ENCODE measurements at places on chromosomes 16 and 17.

GRCh38 chr17:40963838-40964237, 2.9 kb downstream of the KRT39 start:
- DNase-seq: peak; percentile 11

DNA sequence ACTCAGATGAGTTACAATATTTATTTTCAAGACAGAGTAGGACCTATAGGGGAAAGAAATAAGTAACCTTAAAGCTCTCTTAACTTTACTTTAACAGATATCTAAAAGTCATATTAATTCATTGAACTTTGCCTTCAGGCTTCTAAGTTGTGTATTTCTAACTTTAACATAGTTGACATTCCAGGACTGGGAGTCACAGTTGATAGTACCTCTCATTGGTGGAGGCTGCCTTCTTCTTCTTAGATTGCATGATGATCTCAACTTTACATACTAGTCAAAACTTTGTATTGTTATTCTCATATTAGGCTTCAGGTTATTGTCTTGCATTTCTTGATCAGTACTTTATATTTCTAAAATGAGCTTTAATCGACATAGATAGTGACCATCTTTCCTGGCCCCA, 350.1 kb upstream of the KIF2B start:
- no peak for DNase-seq

DNA sequence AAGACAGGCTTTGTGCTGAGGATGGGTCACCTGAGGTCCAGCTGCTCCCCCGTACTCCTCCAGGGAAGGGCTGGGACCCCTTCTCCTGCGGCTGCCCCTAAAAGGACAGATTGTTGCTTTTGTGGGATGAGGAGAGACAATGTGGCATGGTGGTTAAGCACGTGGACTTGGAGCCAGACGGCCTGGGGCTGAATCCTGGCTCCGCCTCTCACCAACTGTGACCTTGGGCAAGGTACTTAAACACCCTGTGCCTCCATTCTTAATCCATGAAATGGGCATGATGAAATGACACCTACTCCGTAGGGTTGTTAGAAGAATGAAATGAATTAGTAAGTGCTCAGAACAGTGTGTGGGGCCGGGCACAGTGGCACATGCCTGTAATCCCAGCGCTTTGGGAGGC, 39.6 kb upstream of the PLCG2 start:
- DNase-seq: no peak

- peak; percentile 22 for DNase-seq
Observed at GRCh38 chr16:66478733-66479511, 51.8 kb downstream of the BEAN1 start.

DNA sequence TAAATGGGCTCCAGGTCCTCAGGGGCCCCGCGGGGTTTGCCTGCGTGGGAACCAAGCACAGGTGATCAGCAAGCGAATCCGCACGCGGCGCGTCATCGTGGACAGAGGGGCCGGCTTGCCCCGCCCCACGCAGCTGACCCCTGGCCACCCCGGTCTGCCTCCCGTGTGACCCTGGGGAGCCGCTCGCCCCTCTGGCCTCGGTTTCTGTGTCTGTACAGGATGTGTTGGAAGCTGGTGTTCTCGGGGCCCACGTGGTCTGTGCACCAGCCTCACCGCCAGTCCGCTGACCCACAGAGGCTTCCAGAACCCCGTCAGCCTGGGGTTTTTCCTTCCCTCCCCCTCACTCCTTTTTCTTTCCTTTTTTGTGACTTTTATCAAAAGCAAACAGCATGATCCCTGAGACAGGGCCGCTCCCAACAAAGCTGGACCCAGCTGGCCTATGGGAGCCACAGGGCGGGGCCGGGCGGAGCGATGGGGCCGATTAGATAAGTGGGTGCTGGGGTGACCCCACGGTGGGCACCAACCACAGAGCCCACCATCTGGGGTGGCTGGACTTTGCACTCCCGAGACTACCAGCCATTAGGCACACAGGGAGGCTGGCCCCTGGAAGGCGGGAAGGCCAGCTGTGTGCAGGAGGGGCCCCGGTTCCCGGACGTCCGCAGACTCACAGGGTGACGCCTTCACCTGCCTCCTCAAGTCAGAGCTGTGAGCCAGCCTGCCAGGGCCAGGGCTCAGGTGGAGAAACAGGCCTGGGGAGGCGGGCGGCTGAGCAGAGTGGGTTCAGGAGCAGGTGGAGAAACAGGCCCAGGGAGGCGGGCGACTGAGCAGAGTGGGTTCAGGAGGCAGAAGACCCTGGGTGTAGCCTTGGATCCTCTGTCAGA, 56.0 kb downstream of the ZFPM1 start:
- DNase-seq: no peak

DNA sequence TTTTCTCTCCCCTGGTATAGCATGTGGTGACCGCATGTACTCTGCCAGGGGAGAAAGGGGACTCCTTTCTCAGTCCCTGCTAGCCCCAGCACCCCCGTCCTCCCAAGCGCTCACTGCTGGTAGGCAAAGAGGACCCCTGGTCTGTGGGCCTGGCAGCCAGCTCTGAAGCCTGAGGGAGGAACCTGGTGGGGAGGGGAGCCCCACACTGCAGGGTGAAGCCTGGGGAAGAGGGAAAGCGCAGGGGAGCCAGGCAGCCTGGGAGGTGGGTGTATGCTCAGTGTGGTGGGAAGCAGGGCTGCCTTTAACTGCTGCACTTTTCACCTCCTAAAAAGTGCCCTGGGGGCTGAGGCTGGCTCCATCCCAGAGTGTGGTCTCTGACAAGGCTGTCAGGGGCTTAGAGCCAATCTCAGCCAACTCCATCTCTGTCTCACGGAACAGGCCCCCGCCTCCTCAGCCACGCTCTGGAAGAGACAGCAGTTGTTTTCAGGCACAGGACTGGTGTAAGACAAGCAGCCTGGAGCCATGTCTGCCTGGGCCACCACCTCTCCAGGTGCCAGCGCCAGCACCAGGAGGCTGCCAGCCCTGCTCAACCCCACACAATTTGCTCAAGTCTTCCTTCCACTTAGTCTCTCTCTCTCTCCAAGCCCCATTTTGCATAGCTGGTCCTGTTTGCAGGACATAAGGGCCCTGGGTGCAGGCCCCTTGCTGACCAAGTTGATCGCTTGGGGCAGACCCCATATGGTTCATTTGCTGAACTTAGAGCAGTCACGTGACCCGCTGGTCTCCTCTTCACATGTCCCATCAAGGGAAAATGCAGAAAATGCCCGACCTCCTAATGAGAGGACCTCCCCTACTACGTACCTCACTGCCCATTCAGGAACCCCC, 14.7 kb upstream of the TBX2 start:
- DNase-seq: no peak

- no peak for DNase-seq
Observed at GRCh38 chr17:7629939-7630571, at the start of gene SHBG. Gene SHBG, plus strand, starts transcription at chr17:7630135. Its CDS starts 38 bp downstream, at chr17:7630173.

- DNase-seq: no peak
Observed at GRCh38 chr17:31935512-31935911, 1.3 kb upstream of the SUZ12 start.

GRCh38 chr16:70440009-70440692, 1.3 kb upstream of the ST3GAL2 start:
- DNase-seq: no peak

DNA sequence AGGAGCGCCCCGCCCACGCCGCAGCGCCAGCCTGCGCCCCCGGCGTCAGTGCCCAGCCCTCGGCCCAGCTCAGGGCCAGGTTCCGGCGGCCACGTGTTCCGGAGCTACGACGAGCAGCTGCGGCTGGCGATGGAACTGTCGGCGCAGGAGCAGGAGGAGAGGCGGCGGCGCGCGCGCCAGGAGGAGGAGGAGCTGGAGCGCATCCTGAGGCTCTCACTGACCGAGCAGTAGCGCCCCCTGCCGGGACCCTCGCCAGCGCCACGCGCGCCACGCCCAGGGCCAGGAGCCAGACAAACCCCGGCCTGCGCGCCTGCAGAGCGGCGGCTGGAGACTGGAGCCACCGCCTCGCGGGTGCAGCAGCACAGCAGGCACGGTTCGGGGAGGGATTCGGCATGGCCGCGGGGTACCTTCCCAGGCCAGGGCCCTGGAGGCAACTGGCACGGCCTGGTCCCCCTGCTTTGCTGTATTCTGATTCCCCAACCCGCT, 9.3 kb downstream of the CORO6 start:
- no peak for DNase-seq

DNA sequence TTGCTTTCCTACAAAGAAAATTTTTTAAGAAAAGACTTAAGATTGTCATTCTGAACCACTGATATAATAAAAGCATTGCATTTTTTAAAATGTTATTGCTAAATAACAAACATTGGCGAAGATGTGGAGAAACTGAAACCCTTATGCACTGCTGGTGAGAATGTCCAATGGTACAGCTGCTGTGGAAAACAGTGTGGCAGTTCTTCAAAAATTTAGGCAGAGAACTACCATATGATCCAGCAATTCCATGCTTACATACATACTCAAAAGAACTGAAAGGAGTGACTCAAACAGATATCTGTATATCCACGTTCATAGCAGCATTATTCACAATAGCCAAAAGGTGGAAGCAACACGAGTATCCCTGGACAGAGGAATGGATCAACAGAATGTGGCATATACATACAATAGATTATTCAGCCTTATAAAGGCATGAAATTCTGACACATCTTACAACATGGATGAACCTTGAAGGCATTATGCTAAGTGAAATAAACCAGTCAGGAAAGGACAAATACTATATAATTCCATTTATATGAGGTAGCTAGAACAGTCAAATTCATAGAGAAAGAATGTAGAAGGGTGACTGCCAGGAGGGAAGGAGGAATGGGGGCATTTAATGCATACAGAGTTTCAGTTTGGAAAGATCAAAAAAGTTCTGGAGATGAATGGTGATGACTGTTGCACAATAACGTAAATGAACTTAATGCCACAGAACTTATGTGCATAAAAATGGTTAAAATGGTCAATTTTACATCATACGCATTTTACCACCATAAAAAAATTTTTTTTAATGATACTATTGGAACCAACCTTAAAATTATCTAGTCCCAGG, 92.1 kb downstream of the CACNG1 start:
- no peak for DNase-seq

DNA sequence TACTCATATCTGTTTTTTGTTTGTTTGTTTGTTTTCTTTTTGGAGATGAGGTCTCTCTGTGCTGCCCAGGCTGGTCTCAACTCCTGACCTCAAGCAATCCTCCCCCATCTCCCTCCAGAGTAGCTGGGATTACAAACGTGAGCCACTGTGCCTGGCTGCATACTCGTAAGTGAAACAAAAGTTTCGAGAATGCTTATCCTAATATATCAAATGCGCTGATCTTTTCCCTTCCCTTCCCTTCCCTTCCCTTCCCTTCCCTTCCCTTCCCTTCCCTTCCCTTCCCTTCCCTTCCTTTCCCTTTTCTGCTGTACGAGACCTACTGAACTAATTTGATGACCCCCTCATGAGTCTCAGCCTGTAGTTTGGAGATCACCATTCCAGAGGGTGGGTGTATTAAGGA, 122.1 kb downstream of the RGS9 start:
- no peak for DNase-seq

- no peak for DNase-seq
Observed at GRCh38 chr16:11133344-11133943, 122.6 kb downstream of the SOCS1 start.

- DNase-seq: no peak
Observed at GRCh38 chr17:19003543-19004420, 782 bp downstream of the FAM83G start.

- DNase-seq: no peak
Observed at GRCh38 chr16:87618216-87618615, 15.9 kb downstream of the JPH3 start.

GRCh38 chr16:30473231-30474073, 910 bp downstream of the ITGAL start:
- no peak for DNase-seq

GRCh38 chr16:64153718-64154117, 968.1 kb downstream of the CDH11 start:
- DNase-seq: no peak

GRCh38 chr16:11495066-11495407, 91.7 kb downstream of the LITAF start:
- DNase-seq: no peak

DNA sequence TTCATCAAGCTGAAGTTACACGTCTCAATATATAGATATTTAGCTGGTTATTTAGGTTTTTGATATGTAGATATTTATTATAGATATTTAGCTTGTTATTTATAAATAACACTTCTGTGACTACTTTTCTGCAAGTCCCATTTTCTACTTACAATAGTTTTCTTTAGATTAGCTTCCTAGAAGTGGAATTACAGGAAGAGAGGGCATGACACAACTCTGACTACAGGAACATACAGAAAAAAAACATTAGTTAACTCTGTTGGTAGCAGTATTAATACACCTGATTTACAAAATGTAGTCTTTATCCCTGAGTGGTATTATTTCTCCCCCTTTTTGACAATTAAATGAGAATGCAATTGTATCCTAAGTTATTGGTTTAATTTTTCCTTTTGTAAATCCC, 21.2 kb upstream of the CCL1 start:
- no peak for DNase-seq

DNA sequence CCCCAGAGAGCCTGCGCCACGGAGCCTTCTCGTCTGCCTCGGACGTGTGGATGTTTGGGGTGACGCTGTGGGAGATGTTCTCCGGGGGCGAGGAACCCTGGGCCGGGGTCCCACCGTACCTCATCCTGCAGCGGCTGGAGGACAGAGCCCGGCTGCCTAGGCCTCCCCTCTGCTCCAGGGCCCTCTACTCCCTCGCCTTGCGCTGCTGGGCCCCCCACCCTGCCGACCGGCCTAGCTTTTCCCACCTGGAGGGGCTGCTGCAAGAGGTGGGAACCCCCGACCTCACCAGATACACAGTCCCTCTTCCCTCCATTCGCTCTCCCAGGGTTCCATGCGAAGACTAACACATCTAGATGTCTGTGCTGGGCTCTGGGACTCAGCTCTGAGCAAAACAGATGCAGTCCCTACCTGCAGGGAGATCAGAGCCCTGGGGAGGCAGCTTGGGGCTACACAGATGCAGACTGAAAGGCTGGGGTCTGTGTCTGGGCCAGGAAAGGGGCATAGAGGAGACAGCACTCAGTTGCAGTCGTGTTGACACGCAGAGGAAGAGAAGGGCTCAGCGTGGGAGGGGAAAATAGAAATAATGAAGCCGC, 3.7 kb downstream of the TNK1 start:
- DNase-seq: no peak
